HuH-7 (cell line): ENCODE measurements at places on chromosomes 13 and 19.

GRCh38 chr19:55540619-55541018 lies 3.7 kb upstream of the SBK2 start:
- DNase-seq: no peak

- DNase-seq: no peak
These were observed 4.9 kb downstream of the AP1M1 start for GRCh38 chr19:16202320-16203255.

GRCh38 chr13:20823071-20823470 lies 49.3 kb upstream of the EEF1AKMT1 start:
- DNase-seq: no peak

DNA sequence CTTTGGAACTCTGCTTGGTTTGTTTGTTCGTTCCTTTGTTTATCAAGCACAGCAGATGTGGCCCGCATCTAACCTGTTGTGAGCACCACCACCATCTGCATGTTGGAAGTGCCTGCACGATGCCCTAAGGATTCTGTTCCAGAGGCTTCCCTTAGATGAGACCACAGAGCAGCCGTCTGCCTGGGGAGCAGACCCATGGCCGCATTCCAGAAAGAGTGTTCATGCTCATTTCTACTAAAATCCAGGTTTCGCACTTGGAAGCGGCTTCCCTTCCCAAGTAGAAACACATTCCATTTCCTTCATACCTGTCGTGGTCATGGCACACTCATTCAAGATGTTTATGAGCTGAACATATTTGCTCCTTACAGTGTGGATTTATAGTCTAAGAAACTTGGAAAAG lies 27.2 kb downstream of the COL4A2 start:
- no peak for DNase-seq

DNA sequence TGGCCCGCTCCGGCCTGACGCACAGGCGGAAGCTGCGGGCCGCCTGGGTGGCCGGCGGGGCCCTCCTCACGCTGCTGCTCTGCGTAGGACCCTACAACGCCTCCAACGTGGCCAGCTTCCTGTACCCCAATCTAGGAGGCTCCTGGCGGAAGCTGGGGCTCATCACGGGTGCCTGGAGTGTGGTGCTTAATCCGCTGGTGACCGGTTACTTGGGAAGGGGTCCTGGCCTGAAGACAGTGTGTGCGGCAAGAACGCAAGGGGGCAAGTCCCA lies 4.4 kb downstream of the FFAR1 start:
- DNase-seq: no peak
